ENCODE measurements at places on chromosomes 2 and 18.

DNA sequence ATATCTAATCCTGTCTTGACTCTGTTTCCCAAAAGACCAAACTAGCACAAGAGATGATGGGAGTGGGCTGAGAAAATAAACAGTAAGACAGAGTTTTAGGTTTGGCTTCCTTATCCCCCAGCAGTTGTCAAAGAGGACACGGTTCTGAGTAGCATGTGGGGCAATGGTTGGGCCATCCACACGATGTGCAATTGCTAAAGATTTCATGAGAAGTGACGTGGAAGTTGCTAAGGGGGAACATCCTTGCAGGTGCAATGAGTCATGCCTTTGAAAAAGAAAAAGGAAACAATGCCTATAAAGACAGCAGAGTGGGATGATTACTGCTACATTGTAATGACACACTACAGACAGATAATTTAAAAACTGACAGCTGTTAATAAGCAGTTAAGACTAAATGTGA is 1395.8 kb downstream of the LRP1B start:
- no peak for DNase-seq

- no peak for DNase-seq
These were observed 37.0 kb downstream of the SMCHD1 start for GRCh38 chr18:2692508-2692907.

- no peak for DNase-seq
These were observed 341.0 kb upstream of the KYNU start for GRCh38 chr2:142536492-142536891.

DNA sequence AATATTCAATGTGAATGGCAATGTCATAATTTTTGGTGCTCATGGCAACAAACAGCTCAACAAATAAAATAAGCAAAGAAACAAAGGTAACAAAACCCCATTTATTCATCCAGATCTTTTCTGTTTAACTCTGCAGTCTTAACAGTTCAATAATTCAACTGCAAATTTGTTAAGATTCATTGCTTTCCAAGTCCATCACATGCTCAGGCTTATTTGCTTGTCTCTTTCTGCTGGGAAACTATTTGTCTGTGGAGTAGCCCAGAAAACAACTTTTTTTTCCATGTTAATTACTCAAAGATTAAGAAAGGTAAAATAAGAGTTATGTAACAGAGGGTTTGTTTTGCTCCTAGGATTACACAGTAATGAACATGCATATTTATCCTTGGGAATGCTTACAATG is 92.6 kb upstream of the PNPT1 start:
- no peak for DNase-seq

DNA sequence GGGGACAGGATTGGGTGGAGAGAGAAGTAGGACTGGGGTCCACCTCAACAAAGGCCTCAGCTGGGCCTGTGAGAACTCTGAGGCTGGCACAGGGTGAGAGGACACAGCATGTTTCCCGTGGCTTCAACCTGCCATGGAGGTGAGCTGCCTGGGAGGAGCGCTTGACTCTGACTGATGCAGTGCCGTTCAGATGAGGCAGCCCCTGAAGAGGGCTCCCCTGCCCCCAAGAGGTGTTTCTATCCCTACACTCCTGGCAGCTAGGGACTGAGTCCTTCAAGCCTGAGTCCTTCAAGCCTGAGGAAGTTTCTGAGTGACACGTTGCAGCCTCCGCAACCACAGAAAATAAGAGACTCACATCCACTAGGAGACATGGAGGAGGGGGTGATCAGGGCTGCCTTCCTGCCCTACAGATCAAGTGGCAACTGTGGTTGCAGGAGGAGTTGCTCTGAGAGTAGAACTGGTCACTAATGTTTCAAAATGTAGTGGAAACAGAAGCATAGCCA is 49.6 kb upstream of the TMEM177 start:
- DNase-seq = no peak

DNA sequence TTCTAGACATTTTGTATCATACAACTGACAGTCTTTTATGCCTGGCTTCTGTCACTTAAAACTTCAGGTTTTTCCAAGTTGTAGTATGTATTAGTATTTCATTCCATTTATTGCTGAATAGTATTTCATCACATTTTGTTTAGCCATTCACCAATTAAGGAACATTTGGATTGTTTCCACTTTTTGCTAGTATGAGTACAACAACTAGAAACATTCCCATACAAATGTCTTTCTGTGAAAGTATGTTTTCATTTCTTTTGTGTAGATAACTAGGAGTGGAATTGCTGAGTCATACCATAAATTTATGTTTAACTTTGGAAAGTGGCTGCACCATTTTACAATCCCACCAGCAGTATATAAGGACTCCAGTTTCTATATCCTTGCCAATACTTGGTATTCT is 135.9 kb downstream of the ATAD2B start:
- no peak for DNase-seq

- DNase-seq = no peak
These were observed 373.7 kb downstream of the RBM43 start for GRCh38 chr2:150887926-150888325.
